ENCODE measurements at places on chromosomes 2 and 18.

- DNase-seq = no peak
Measured at GRCh38 chr2:215020283-215020682, 118.1 kb downstream of the ABCA12 start.

DNA sequence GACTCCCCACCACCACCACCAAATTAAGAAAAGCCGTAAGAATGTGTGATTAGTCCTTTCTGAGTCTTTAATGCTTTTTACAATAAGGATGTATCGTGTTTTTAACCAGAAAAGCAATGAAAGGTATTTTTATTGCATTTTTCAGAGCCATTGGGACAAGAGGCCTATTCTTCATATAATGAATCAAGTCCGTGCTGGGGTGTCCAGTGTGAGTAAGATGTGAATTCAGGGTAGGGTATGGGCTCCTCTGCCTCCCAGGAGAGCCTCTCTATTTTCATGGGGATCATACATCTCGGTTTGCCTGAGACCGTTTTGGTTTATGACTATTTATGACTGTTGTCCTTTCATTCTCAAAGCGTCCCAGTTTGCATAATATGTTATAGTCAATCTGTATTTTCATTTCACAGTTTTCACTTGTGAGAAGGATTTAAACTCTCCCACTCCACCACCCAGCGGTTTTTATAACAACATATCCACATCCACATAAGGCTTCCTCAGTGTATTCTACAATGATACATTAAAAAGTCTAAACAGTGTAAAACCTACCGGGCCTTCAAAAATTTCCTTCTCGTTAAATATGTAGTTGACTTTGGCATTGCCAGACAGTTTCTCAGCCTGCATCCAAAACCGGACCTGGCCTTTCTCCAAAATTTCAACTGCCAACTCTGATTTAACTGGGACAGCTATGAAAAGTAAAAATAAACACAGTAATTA is 80.8 kb upstream of the LPIN2 start:
- no peak for DNase-seq

DNA sequence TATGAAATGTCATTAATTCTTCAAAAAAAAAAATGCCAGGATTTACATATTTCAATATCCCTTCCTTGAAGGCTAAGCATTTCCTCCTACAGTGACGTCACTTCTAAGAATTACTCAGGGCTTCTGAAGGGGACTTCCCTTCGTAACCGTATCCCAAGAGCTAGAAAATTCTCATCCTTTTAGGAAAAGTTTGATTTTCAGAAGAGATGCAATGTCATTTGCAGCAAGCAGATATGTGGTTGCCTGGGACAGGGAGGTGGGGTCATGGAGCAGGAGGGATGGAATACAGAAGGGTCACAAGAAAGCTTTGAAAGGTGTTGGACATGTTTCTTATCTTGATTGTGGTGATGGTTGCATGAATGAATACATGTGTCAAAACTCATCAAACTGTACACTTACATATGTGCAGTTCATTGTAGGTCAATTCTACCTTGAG is 97.0 kb upstream of the ATL2 start:
- DNase-seq = no peak

DNA sequence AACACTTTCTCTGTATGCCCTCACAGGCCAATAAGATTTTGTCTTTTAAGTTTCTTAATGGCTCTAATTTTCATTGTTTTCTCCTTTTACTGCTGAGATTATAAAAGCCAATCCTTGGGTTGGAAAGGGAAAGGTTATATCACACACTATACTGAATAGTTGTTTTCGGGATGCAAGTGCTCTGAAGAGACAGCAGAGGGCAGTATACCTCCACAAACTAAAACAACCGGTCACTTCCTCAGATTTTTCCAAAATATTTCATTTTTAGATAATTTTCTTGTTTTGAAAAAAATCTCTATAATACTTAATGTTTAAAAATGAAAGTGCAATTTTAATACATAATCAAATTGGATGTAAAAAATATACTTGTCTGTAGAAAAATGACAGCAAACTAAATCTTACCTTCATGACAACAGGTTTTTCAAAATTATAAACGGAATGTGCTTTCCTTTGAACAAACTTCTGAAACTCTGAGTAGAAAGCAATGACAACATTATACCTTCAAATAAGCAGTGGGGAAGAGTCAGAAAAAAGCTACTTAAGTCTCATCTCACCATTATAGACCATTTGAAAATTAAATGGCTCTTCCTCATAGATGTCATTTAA is 82.7 kb downstream of the ORC4 start:
- DNase-seq = no peak

DNA sequence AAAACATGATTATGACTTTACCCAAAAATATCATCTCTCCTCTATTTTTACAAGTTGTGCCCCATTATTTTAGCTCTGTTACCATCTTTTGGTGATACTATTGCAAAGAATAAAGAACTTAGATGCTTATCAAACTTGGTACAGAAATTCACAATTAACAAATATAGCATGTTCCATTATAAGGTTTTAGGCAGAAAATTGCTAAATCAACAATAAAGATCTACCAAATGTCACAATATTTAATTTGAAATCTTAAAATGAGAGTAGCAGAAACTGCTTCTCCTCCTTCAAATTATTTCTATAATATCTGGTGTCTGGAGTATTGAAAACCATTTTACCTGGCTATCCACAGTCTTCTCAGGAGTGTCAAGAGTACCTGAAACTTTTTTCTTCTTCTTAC is 8.7 kb downstream of the NIFK start:
- no peak for DNase-seq

- no peak for DNase-seq
Measured at GRCh38 chr2:2233171-2233826, 97.8 kb downstream of the MYT1L start.

- no peak for DNase-seq
Measured at GRCh38 chr2:14257801-14258507, 374.6 kb upstream of the LRATD1 start.

GRCh38 chr2:148948868-148949267 is 73.8 kb downstream of the KIF5C start:
- DNase-seq = no peak

DNA sequence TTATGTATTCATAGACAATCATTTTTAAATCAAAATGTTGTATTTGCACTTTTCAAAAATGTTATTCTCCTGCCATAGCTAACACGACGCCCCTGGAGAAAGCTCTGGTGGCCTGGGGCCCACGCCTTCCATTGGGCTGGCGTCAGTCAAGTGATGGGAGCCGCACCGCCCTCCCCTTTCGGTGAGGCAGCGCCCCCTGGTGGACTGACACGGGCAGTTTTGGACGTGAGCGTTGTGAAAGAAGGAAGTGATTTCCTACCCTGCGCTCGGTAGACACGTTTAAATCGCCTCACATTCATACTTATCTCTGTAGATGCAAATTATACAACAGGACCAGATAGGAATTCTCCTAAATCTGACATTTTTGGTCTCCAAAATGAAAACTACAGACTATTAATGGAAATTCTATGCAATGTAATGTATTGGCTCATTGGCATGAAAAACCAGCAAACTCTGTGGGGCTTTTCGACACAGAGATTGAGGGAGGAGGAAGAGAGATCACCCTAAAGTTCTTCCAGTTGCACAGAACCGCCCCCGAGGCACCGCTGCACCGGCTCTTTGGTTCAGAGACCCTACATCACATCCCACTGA is 326.2 kb upstream of the SOX11 start:
- DNase-seq = peak; percentile 3

DNA sequence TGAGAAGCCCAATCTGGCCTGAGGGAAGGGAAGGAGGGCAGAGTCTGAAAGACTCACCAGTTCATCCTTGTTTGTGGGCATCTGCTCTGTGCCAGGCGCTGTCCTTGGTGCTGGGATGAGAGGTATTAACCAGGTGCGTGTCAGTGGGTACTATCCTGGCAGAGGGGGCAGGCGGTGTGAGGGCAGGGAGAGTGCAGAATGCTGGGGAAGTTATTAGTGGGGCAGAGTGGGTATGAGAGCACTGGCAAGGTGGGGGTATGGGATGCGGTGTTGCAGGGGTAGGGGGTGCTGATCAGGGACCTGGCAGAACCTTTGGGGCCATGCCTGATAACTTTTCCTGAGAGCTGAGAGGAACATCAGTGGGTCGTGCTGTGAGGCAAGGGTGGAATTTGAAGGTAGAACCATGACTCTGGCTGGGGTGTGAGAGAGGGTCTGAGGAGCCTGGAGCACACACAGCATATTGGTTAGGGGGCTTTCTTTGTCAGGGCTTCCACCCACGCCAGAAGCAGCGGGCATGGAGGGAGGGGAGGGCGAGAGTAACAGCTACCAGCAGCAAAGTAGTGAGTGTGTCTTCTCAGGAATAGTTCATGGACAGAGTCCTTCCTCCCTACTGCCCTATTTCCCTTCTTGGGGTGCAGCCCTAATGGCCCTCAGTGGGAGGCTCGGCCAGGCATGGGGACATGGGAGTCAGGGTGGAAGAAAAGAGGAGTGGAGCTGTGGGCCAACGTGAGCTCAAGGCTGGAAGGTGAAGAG is 290.7 kb downstream of the CYP26B1 start:
- no peak for DNase-seq

GRCh38 chr2:15127876-15128275 is 433.3 kb downstream of the NBAS start:
- no peak for DNase-seq

DNA sequence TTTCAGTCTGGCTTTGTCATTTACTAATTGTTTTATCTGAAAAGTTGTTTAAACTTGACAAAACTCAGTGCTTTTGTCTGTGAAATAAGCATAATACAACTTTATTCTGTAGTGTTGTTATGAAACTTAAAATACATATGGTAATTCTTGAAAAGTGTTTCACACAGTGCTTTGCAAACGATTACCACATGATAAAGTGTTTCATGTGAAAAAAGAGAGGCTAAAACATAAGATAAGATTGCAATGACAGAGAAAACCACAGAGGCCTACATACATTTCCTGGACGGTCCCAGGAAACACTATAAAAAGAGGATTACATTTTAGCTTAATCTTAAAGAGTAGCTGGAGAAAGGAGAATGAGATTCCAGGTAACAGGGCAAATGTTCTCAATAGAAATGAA is 1934.6 kb upstream of the LRRTM1 start:
- no peak for DNase-seq

- DNase-seq = no peak
Measured at GRCh38 chr18:63578357-63578958, 8.7 kb upstream of the SERPINB13 start.

DNA sequence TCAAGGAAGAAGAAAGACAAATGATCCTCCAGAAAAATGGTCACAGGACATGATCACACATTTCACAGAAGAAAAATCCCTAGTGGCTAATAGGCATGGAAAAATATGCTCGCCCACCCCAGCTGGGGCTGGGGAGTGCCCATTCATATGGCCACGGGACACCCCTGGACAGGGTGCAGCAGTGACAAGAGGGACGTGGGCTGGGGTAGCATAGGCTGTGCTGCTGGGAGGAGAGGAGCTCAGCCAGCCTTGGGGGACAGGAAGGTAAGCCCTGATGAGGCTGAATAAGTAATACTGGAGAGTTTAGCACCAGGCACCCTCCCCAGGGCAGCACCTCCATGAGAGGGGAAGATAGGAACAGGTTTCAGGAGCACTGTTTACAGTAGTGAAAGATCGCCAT is 254.9 kb upstream of the HS6ST1 start:
- no peak for DNase-seq

- no peak for DNase-seq
Measured at GRCh38 chr2:236343400-236344161, 79.4 kb upstream of the ASB18 start.

DNA sequence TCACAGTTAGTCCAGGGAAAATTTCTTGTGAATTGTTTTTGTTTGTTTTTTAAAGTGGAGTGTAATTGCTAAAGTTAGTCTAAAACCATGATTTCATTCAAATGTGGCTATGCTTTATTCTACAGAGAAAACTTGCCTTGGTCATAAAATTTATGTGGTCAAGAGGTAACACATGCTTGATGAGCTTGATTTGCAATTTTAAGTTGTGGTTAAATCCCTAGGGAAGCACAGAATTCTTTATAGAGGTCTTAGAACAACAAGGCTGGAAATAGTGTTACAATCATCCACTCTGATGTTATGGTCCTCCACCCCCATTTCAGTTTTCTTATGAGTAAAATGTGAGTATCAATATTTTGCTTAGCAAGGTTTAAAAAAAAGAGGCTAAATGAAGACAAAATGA is 359.6 kb downstream of the NRXN1 start:
- DNase-seq = no peak

DNA sequence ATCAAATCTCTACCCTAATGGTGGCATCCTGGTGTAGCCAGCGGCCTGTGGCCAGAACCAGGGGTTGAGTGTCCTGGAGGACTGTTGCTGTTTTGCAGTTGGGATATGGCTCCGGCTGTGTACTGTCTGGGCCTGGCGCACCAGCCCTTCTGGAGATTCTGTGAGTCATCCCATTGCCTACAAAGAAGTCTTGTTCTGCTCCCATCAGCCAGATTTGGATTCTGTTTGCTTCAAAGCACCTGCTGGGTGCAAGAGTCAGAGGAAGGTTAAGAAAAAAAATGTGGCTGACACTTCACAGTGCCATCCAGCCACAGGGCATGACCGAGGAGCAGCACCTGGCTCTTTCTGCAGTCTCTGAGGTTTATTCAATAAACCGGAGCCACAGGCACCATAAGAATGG is 41.0 kb upstream of the ASAP2 start:
- DNase-seq = peak; percentile 10

DNA sequence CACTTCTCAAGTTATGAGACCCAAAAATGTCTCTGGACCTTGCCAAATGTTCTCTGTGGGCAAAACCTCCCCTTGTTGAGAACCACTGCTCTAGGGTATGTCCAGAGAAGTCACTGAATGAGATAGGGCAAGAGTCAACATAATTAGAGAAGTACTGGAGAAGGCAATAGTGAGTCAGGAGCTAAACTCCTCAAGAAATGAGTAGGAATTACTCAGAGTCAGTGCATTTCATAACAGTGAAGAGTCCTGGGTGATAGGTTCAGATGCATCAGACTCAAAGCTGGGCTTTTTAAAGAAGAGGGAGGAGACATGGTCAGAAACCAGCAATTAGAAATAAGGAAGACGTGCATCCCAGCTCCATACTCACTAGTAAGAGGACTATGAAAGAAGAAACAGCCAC is 38.6 kb upstream of the IHH start:
- DNase-seq = no peak

All from C1 segment of cervical spinal cord (tissue), 14 donors.